ENCODE measurements at places on chromosomes 7 and 10.

GRCh38 chr7:17421941-17422340, 123.5 kb downstream of the AHR start:
- no peak for DNase-seq

DNA sequence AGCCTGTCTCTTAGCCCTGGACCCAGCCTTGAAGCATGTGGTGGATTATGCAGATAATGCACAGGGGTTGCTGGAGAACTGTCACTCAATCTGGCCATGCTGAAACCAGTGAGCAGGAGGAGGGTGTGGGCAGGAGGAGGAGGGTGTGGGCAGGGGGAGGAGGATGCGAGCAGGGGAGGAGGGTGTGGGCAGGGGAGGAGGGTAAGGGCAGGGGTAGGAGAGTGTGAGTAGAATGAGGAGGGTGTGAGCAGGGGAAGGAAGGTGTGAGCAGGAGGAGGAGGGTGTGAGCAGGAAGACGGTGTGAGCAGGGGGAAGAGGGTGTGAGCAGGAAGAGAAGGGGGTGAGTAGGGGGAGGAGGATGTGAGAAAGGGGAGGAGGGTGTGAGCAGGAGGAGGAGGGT, 18.8 kb downstream of the CAMK2B start:
- DNase-seq, result no peak

DNA sequence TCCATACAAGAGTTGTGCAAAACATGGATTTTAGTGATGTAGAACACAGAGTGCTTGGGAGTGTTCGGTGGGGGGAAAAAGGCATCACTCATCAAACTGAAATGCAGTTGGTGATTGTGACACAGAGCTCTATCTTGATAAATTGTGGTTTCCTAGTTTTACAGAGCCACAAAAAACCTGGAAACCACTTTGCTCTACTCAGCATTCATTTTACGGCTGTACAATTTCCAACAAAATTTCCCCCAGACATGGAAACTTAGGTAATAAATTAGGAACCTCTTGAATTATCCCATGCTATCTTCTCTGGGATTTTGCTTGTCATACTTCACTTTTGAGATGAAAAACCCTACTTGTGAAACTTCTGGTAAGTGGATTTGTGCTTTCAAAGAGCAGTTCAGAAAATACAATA, 614.9 kb upstream of the FZD8 start:
- DNase-seq, result no peak

- no peak for DNase-seq
These were observed 27.2 kb downstream of the CHST15 start for GRCh38 chr10:124066126-124066700.

- DNase-seq, result no peak
These were observed 47.1 kb downstream of the KLF6 start for GRCh38 chr10:3737864-3738263.

GRCh38 chr10:22823109-22823508, 104.7 kb upstream of the ARMC3 start:
- DNase-seq, result no peak

DNA sequence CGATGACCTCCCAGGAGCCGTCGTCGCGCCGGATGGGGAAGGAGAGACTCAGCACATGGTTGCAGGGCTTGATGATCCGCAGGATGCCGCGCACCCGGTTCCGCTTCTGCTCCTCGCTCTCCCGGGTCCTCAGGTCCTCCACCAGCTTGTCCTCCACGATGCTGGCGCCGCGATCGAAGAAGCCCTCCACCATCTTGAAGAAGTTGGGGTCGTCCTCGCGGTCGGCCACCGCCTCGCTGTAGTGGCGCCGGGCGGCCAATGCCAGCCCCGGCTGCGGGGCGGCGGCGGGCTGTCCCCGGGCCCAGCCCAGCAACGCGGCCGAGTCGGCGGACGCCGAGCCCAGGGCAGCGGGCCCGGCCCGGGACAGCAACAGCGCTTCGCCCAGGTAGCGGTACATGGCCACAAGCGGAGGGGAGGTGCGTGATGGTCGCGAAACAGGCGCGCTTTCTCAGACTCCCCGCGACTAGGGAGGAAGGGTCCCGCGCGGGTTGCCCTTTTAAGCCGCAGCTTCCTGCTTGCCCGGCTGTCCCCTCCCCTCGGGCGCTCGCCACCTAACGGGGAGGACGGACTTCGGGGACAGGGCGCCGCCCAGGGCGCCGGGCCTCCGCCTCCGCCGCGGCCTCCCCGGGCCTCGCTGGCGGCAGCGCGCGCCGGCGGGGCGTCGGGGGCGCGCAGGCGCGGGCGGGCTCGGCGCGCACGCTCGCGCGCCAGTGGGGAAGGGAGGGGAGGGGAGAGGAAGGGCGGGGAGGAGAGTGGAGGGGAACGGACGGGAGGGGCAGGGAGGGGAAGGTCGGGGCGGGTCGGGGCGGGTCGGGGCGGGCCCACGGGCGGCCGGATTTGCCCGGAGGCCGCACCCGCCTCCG, at the start of the genes GLUD1 and SHLD2:
GLUD1 (minus strand) TSS at position 471 of the 863 bp plus-strand sequence; CDS start at position 397, 74 bp downstream.
SHLD2 (plus strand) TSS at position 834 of the 863 bp plus-strand sequence. CDS start 56,149 bp downstream, outside the sequence.
- peak; percentile 81 for DNase-seq

GRCh38 chr10:62597226-62597625, 207.3 kb upstream of the ADO start:
- DNase-seq, result no peak

- DNase-seq, result no peak
These were observed 417.9 kb upstream of the LRGUK start for GRCh38 chr7:133709036-133709880.

GRCh38 chr10:26290236-26290635, 73.7 kb downstream of the GAD2 start:
- no peak for DNase-seq

- no peak for DNase-seq
These were observed 53.4 kb upstream of the PCDH15 start for GRCh38 chr10:54854389-54854788.

GRCh38 chr7:24370541-24370940, 86.6 kb downstream of the NPY start:
- DNase-seq, result no peak

DNA sequence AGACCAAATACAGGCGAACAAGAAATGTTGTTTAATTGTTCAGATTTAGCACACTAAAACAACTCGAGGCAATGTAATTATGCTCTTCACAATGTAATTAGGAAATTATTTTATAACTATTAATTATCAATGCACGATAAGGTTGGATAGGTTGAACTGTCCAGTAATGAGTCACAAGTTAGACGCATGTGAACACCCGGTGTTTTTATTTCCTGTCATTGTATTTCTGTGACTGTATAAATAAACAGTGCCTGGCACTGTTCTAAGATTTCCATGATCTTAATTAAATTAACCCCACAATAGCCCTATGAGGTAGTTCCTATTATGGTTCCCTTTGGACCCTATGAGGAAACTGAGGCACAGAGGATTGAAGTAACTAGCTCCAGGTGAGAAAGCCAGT, 26.2 kb downstream of the C10orf105 start:
- DNase-seq, result no peak

DNA sequence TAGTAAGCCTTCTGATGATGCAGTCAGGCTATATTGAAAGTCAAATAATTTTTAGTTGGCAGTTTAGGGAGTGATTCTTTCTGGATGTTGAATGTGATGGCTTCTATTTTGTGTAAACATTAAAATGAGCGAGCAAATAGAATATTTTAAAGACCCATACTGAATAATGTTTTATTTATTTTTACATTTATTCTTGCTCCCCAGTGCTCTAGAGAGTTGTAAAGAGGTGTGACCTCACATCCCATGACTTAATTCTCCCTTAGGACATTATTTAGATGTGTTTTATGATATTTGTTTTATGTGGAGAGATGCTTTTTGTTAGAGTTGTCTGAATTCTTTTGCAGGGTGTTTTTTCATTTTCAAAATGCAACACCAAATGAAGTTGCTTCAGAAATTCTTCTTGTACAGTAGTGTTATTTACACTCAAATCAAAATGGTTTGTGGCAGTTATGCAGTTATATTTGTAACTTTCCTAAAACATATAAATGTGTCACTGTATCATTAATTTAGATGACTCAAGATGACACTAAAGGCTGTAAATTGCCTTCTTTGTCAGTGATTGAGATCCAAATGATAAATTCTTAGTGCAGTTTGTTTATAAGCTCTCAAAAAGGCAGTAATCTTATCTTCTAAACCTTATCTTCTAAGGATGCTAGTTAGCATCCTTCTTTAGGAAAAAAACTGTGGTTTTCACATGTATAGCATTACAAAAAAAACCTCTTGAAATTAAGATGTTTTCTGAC, 12.4 kb downstream of the UMAD1 start:
- DNase-seq, result no peak

GRCh38 chr7:97971120-97971989, 18.6 kb downstream of the OCM2 start:
- DNase-seq, result no peak

DNA sequence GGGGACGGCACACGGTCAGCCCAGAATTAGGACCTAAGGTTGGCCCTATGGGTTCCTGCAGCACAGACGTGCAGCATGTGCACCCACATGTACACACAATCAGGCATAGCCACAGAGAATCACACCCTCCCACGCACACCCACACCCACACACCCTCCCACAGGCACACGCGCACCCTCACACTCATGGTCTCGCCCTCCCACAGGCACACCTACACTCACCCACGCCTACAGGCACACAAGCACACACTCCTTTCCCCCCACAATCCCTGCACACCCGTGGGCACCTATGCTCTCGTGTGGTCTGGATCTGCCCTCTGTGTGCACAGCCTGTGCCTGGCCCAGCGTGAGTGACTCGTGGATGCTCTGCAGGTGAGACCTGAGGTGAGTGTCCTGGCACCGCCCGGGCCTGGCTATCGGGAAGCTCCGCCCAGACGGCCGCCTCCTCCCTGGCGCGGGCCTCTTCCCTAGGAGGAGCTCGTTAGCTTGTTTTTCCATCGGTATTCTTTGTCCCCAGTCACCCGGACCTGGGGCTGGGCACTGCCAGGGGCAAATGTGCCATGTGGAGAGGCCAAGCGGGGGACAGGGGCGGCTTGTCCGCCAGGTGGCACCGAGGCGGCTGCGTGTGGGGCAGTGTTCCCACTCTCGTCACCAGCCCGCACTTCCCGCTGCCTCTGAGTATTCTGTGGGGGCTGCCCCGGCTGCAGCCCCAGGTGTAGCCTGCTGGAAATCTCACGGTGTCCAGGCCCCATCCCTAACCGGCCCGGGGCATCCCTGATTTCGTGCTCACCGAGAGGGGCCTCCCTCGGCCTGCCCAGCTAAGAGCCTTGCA, 110.2 kb upstream of the FAM20C start:
- DNase-seq, result no peak

GRCh38 chr10:15296701-15297100, 74.4 kb downstream of the FAM171A1 start:
- DNase-seq, result no peak

- DNase-seq, result no peak
These were observed 191.1 kb upstream of the LRGUK start for GRCh38 chr7:133936074-133936473.

- DNase-seq, result no peak
These were observed 64.0 kb upstream of the CACUL1 start for GRCh38 chr10:118818621-118819221.

DNA sequence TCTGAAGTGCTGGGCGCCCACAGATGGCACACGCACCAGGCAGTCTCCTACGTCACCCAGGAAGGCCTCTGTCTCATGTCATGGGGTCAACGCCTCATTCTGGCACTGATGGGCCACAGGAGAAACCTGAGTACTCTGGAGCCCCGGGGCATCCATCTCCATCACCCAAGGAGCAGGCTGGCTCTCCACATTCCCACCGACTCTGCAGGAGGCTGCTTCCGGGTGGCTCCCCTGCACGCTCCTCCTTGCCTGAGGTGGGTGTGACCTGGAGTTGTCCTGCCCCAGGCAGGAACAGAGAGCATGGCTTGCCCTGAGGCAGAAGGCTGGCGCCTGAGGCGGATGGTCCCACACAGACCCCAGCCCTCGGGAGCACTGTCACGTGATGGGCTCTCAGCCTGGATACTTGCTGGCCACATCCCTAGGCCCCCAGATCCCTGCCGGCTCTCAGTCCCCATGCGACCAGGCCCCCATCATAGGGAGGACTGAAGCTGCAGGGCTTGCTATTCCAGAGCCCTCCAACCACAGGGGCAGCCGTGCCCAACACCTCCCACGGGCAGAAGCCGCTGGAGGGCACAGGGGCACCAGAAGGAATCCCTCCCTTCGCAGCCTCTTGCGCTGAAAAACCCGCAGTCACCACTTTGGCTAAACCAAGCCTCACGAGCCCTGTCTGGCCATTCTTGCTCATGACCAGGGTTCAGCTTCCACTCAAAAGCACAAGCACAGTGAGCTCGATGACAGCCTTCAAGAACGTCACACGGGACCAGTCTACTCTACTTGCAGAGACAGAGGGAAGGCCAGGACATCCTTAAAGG, 80.7 kb downstream of the MAD1L1 start:
- DNase-seq, result no peak

- DNase-seq, result no peak
These were observed 919 bp downstream of the SLC29A4 start for GRCh38 chr7:5283421-5284303.

- DNase-seq, result no peak
These were observed 36.8 kb upstream of the ANK3 start for GRCh38 chr10:60426425-60426824.

DNA sequence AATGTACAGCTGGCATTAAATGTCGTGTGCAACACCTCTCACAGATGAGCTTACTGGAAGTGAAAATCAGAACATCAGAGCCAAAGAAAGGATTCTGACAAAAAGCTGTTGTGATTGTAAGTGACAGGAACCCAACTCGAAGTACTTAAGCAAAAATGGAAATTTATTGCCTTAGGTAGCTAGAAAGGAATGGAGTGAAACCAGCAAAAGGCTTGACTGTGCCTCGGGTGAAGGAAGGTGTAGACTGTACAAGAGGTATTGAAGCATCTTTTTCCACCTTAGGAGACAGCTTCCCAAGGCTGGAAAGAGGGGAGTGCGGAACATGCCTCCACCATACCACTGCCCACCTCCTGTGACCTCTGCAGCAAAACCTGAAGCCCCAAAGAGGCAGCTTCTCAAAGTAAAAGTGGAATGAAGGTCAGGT, 27.3 kb upstream of the ITGB1 start:
- no peak for DNase-seq

DNA sequence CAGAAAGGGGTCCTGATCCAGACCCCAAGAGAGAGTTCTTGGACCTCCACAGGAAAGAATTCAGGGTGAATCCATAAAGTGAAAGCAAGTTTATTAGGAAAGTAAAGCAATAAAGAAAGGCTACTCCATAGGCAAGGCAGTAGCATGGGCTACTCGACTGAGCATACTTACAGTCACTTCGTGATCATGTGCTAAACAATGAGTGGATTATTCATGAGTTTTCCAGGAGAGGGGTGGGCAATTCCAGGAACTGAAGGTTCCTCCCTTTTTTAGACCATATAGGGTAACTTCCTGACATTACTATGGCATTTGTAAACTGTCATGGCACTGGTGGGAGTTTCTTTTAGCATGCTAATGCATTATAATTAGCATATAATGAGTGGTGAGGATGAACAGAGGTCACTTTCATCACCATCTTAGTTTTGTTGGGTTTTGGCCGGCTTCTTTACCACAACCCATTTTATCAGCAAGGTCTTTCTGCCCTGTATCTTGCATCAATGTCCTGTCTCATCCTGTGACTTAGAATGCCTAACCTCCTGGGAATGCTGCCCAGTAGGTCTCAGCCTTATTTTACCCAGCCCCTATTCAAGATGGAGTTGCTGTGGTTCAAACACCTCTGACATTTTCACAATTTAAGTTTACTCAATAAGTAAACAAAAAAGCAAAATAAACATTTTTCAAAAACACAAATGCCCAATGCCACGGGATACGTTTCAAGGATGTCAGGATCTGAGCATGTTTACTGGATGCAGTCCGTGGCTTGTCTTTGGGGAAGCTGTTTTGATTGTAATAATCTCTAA, 37.0 kb downstream of the ALOX5 start:
- DNase-seq, result no peak

GRCh38 chr10:72472306-72472705, 117.6 kb upstream of the DNAJB12 start:
- DNase-seq, result no peak

- no peak for DNase-seq
These were observed 45.6 kb upstream of the FGL2 start for GRCh38 chr7:77245015-77245755.

Data from activated CD4-positive, alpha-beta T cell treated with anti-CD3 and anti-CD28 coated beads, Interleukin-2, amount 50 U/mL, for 24 hours (primary cell).